ENCODE measurements at places on chromosomes 5 and 9.

GRCh38 chr5:158995694-158996173 is 104.0 kb downstream of the EBF1 start:
- DNase-seq = no peak

GRCh38 chr5:101977729-101978345 is 318.2 kb downstream of the SLCO4C1 start:
- DNase-seq = peak; percentile 72

GRCh38 chr5:65825408-65826328 is 100.7 kb upstream of the ERBIN start:
- no peak for DNase-seq

- no peak for DNase-seq
These were observed 470 bp downstream of the HBEGF start for GRCh38 chr5:140345919-140346347.

DNA sequence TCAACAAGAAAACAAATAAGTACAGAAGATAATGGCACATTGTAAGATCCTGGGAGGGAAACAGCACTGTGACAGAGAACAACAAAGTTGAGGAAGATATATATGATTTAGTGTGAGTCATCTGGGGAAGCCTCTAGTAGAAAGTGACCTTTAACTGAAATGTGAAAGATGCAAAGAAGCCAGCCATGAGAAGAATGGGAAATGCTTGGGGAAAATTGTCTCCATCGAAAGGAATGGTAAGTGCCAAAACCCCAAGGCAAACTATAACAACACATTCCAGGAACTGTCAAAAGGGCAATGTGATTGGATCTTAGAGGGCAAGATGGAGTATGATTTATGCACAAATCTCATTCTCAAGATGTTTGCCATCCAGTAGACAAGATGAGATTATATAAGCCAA is 537.8 kb upstream of the BRINP1 start:
- DNase-seq = no peak

DNA sequence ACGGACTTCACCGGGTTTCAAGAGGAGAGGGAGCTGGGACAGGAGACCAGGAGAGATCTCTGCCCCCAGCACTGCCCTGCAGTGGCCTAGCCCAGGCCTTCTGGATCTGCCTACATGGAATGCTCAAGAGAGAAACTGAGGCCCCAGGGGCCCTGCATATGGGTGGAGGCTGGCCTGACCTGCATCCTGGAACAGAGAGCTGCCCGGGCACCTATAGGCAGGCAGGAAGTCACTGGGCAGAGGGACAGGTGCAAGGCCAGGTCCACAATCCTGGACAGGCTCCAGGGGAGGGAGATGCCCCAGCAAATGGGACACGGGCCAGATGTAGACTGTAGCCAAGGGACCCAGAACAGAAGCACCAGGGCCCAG is 98.5 kb upstream of the RUFY1 start:
- DNase-seq = no peak

GRCh38 chr9:129146441-129146941 is 31.6 kb downstream of the IER5L start:
- DNase-seq = no peak

DNA sequence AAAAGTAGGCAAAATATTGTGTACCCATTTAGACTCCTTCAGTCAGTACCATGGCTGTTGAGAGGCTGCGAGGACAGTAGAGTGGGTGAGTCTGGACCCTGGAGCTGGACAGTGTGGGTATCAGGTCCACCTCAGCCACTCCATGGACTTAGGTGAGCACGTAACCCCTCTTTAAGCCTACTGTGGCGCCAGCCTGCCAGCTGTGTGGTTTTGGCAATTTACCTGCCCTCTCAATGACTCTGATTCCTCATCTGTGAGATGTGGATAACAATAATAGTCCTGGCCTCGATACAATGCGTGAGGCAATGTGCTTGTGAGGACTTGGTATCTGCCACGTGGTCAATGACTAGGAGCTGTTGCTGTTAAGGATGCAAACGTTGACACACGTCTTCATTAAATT is 17.9 kb downstream of the SLC1A3 start:
- no peak for DNase-seq

DNA sequence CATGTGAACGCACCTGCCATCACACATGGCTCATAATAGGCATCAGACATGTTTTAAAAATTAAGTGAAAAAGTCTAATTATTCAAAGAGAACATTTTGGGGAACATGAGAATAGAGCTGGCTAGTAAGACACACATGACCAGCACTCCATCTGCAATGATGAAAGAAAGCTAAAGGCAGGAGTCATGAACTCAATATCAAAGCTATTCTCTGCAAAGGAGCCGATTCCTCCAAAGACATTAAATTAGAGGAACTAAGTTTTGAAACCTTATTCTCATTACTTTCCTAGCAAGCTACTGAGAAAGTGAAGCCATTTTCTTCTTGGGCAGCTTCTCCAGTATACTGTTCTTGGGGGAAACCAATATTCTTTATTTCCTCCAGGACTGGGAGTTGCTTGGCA is 172.0 kb downstream of the CRB2 start:
- DNase-seq = no peak

DNA sequence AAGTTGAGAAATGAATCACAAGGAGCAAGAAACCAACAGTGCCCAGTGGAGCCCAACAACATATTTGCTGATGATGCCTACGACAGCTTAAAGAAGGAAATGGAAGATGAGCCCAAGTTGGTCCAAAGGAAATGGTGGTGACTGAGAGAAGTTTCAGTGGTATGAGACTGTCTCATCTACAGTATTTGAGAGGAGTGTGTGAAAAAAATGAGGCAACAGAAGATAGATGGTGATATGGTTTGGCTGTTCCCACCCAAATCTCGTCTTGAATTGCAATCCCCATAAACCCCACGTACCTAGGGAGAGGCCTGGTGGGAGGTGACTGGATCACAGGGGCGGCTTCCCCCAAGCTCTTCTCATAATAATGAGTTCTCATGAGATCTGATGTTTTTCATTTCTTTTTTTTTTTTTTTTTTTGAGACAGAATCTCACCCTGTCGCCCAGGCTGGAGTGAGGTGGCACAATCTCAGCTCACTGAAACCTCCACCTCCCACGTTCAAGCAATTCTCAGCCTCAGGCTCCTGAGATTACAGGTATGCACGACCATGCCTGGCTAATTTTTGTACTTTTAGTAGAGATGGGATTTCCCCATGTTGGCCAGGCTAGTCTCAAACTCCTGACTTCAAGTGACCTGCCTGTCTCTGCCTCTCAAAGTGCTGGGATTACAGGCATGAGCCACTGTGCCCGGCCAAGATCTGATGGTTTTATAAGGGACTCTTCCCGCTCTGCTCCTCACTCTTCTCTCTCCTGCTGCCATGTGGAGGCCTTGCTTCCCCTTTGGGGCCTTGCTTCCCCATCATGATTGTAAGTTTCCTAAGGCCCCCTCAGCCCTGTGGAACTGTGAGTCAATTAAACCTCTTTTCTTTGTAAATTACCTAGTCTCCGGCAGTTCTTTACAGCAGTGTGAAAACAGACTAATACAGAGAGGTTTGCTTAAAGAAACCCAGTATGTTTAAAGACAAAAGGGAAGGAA is 30.2 kb downstream of the EFCAB9 start:
- DNase-seq = no peak

- no peak for DNase-seq
These were observed 124.7 kb downstream of the WNK2 start for GRCh38 chr9:93308676-93309075.

DNA sequence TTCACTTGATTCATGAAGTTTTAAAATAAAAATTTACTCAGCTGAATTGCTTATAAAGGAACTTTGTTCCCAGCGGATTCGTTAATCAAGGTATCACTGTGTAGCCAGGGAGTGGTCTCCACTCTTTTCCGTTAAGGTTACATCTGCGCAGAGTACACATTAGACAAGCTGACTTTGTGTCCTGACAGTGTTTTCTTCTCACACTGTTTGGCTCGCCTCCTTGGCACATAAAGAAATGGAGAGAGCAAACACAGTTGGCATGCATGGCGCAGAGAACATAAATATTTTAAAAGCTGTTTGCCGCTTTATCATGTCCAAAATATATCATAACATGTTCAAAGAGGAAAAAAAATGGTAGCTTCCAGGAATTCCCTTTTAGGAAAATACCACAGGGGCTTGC is 153.2 kb downstream of the EDIL3 start:
- no peak for DNase-seq

DNA sequence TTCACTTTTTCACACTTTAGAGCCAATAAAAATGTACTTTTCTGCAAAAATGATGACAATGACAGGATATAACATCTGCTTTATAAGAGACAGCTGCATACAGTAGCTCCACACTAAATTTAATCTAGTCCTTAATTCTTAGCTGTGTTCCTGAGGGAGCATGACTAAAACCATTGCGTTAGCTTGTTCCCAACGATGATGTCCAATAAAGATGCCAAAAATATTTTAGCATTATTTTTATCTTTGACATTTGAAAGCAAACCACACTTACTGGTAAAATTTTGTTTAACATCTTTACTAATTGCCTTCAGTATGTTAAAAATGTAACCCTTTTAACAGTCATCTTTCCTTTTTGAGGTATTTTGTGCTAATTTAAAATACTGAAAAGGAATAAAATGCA is 382.7 kb downstream of the CHSY3 start:
- DNase-seq = no peak

DNA sequence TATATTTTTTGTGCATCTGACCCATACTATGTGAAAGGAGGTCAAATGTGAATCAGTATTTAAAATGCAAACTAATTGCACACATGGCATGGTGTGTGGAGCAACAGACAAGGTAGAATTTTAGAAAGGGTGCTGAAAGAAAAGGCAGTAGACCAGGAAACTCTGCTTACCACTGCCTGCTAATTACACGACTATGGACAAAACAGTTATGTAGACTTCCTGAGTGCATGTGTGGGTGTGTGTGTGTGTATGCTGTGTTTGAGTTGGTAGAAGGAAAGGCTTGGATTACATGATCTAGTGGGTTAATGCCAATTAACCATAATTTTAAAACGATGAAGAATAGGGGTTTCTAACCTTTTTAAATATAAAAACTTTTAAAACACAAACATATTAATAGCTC is 349.9 kb downstream of the SH3GL2 start:
- no peak for DNase-seq

DNA sequence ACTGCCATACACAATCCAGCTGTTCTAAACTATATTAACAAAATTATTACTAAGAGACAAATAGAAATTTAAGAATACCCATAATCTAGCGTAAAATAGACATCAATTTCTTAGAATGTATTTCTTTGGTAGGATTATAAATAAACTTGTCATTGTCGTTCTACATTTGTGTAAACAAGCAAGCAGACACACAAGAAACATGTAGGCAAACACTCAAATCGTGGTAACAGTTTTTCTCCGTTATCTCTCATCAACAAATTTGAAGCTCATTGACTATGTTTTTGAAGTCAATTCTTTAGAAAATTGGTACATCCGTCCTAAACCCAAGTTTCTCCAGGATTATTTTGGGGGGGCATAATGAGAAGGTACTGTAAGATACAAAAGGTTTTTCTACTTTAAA is 832.2 kb downstream of the DTWD2 start:
- DNase-seq = no peak
